ENCODE measurements at places on chromosomes 2 and 18.

DNA sequence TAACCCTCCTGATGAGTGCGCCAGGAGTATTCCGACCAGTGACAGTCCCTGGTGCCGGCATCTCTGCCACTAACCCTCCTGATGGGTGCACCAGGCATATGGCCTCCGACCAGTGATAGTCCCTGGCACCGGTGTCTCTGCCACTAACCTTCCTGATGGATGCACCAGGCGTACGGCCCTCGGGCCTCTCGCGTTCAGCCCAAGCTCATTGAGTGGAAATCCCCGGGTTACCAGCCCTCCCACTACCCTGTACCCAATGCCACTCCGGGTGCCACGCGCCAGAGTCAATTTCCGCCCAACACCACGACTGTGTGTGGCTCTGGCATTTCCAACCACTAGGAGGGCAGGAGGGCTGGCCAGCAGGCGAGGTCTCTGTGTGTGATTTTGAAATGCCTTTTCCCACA, 11.7 kb upstream of the GPC1 start:
- DNase-seq: no peak

- no peak for DNase-seq
These were observed 322.9 kb upstream of the HS6ST1 start for GRCh38 chr2:128641421-128642080.

- no peak for DNase-seq
These were observed 255.8 kb downstream of the GLI2 start for GRCh38 chr2:120991441-120991840.

DNA sequence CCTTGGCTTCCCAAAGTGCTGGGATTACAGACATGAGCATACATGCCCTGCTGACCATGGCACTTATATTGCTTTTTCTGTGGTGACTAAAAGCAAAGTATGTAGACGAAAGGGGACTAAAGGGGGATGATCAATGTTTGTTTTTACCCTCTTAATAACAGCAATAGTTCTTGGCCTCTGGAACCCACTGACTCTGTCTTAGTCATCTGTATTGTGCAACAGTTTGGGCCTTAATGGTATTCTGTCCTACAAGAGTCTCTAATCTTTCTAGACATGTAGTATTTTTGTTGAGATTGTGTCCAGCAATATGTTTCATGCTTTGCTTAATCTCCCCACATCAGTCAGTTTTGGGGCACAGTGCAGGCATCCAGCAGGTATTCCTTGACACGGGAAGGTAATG, 359.9 kb upstream of the FANCL start:
- DNase-seq: no peak
